ENCODE measurements at places on chromosomes 2 and 18.

- DNase-seq: no peak
Measured at GRCh38 chr18:4510711-4511110, 55.6 kb upstream of the DLGAP1 start.

- no peak for DNase-seq
Measured at GRCh38 chr2:136727973-136728699, 37.2 kb upstream of the THSD7B start.

- DNase-seq: no peak
Measured at GRCh38 chr18:9960258-9960904, 46.6 kb downstream of the VAPA start.

DNA sequence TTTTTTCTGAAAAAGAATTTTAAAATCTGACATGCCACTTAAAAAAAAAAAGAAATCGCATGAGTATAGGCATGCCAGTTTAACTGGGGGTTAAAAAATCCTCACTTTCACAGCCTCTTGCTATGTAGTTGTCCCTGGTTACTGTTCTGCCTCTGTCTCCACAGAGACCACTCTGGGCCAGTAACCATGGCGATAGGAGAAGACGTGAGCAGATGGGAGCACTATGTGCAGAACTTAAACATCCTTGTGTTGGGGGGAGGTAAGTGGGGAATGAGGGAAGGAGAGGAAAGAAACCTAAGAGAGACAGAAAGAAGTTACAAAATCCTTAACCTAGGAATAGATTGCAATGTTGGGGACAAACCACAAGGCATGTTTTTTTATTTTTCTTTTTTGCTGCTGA, 75.9 kb upstream of the CYRIA start:
- no peak for DNase-seq

- no peak for DNase-seq
Measured at GRCh38 chr18:14922965-14923565, 175.1 kb downstream of the ANKRD30B start.

GRCh38 chr18:45731716-45732115, 7.7 kb downstream of the SLC14A1 start:
- no peak for DNase-seq

- DNase-seq: no peak
Measured at GRCh38 chr2:64342195-64343099, 111.5 kb upstream of the LGALSL start.

DNA sequence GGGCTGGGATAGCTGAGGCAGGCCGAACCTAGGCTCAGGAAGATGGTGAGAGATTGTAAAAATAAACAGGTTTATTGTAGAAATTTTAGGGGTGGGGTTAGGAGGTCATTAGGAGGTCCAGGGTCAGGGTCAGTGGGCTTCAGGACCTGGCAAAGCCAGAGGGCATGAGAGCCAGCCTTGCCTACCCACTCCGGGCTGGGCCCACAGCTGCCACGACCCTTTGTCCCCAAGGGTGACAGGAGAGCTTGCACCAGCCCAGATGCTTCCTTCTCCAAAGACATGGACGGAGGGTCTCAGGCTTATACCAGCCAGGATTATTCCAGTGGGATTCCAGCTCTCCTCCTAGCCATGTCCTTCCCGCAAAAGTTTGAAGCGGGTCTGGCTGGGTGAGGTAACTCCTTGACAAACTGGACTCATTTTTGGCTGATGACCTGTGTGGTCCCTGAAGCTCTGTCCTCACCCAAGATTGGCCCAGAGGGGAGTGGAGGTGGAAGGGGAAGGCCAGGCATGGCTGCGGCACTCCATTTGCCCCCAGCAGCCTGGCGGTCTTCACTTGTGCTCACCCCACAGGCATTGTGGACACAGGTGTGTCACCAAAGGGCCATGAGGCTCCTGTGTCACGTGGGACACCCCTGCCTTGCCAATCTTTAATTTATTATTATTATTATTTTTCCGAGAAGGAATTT, 23.8 kb upstream of the ATOH8 start:
- no peak for DNase-seq

DNA sequence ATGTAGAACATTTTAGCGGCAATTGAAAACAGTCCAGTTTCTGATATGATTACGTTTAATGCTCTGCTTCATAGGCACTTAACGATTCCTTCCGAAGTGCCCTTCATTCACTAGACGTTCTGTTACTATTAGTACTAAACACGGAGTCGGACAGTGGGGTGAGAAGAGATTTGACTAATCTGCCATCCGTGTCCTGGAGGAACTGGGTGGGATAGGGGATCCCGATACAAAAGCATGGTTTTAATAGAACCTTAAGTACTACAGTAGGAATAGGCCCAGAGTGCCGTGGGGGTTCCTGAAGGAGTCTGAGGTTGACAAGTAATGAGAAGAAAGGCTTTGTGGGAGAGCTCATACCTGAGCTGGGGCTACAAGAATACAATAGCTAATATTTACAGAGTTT, 631 bp downstream of the MORN2 start:
- no peak for DNase-seq
